ENCODE measurements at places on chromosomes 1 and 21.

- no peak for DNase-seq
Observed at GRCh38 chr1:19514391-19514831, 29.1 kb upstream of the CAPZB start.

DNA sequence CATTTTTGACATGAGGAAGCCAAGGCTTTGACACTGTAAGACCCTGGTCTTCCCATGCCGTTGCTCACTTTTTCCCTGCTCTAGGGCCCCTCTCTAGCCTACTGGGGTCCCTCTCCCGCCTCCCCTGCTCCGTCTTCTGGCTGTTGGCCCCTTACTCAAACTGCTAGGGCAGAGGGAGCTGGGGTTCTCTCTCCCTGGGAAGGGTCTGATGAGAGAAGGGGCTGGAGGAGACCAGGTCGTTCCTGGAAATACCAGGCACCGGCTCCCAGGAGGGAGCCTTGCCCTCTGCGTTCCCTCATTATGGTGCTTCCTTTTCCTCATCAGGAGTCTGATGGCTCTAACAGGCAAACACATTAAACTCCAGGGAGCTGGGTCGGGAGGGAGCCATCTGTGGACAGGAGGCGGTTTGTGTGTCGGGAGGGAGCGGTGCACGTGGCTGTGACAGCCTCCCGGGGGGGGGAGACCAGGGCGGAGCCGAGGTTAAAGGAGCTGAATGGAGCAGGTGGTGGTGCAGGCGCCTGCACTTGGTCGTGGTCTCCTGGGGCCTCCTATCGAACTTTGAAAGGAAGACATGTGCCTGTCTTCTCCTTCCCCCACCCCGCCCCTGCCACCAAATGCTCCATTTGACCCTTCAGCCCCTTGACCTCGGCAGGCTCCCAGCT is 35.4 kb upstream of the LHX4 start:
- no peak for DNase-seq

DNA sequence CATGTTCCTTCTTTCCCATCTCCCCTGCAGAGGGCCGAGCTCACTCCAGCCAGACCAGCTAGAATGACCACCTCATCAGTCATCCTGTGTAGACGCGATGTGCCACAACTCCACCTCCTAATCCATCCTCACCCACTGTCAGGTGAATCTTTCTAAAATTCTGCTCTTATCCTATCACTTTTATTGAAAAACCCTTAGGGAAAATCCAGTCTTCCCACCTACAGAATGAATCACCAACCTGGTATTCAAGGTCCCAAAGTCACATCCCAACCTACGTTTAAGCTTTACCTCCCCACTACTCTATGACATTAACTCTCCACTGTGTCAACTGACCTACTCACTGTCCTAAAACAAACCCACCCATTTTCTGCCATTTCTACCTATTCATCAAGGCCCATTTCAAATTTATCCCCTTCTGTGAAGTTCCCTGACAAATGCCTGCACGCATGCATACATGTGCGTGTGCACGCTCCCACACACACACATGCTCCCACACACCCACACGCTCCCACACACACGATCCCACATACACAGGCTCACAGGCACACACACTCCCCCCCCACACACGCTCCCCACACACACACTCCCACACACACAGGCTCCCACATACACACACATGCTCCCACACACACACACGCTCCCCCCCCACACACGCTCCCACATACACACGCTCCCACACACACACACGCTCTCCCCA is 27.7 kb downstream of the HSF2BP start:
- no peak for DNase-seq

GRCh38 chr1:116921301-116921885 is 11.7 kb downstream of the PTGFRN start:
- DNase-seq = no peak

- no peak for DNase-seq
Observed at GRCh38 chr1:87760654-87761053, 432.0 kb downstream of the LMO4 start.

DNA sequence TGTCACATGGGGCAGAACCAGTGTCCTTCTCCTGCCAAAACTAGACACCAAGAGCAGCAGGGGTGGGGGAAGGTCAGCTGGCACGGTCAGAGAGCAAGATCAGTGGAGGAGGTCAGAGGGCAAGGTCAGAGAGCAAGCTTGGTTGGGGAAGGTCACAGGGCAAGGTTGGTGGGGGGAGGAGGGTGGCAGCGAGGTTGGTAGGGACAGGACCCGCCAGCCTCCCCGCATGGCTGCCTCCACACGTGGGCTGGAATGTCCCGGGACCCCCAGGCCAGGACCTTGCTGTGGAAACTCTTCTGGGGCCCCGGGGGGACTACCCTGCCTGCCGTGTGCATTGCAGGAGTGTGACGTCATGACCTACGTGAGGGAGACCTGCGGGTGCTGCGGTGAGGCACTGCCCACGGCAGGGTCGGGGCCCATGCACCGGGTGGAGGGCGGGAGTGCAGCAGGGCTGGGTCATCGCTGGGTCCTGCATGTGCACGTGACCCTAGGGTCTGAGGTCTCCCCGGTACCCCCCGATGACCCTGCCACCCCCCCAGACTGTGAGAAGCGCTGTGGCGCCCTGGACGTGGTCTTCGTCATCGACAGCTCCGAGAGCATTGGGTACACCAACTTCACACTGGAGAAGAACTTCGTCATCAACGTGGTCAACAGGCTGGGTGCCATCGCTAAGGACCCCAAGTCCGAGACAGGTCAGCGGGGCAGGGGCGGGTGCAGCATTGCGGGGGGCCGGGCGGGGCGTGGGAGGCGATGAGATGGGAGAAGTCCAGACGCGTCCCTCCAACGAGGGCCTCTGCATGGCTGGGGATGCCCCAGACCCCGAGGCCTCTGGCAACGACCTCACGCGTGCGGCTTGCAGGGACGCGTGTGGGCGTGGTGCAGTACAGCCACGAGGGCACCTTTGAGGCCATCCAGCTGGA is 27.3 kb downstream of the COL6A2 start:
- no peak for DNase-seq

GRCh38 chr1:244137725-244138124 is 86.6 kb downstream of the ZBTB18 start:
- no peak for DNase-seq

DNA sequence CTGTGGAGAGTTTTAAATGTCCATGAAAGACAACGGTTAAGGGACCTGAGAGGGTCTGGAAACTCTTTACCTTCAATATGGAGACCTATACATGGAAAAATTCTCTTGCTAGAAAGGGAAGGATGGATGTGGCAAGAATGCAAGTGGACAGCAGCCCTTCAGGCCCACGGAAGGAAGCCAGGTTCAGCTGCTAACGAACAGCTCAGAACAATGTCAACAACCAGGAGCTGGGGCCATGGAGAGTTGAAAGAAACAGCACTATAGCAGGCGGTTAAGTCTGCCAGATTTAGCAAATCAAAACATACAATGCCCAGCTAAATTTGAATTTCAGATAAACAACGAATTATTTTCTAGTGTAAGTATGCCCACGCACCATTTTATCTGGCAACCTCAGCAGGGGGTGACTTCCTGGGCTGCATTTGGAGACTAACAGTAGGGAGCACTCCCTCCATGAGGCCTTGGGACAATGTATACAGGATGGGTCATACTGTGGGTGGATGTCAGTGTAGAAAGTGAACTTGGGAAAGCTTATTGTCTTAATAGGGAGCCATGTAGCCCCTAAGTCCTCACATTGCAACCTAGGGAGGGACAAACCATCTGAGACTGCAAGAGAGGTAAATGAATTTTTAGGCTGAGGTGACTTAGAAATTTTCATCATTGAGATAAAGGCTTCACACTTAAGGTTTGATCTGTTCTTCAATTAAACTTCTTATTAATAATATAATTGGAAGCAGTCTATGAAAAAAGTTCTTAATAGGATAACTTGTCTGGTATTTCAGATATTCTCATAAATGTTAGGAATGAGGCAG is 7.8 kb upstream of the H3-3A start:
- DNase-seq = no peak

DNA sequence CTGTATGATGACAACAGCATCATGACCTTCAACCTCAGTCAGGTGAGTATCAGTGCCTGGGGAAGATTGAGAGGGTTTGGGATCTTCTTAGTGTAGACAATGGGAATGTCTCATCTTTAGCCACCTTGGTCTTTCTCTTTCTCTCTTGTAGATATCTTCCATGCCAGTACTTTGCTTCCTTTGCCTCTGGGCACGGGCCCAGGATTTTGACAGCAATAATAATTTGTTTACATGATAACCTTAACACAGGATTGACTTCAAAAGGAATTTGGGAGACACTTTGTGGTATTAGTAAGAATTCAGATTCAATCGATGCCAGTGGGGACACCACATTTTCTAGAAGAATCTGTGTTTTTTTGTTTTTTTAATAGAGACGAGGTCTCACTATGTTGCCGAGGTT is 12.1 kb upstream of the PIGV start:
- DNase-seq = no peak

DNA sequence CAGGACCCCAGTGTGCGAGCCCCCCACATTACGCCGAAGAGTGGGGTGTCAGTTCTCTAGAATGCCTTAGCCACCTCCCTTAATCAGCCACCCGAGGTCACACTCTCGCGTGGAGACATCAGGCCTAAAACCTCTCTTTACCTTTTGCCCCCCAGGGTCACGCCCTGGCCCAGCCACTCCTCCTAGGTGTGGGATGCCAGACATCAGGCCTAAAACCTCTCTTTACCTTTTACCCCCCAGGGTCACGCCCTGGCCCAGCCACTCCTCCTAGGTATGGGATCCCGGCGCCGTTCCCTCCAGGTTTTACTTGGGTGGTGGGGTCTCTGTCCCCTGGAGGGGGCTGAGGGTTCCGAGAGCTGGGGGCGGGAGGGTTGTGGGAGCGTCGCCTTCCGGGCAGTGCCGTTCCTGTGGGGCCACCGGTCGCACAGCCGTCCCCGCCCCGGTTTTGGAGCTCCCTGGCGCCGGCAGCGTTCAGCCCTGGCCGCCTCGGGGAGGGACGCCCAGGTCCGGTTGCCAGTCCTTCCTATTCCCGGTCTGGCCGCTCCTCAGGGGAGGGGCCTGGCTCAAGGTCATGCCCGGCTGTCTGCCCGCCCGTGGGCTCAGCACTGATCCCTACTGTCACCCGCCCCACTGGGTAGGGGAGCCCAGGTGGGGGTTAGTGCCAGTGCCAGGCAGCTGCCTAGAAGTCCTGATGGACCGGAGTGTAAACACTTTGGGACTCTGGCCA is 882 bp downstream of the VPS13D start:
- DNase-seq = no peak

DNA sequence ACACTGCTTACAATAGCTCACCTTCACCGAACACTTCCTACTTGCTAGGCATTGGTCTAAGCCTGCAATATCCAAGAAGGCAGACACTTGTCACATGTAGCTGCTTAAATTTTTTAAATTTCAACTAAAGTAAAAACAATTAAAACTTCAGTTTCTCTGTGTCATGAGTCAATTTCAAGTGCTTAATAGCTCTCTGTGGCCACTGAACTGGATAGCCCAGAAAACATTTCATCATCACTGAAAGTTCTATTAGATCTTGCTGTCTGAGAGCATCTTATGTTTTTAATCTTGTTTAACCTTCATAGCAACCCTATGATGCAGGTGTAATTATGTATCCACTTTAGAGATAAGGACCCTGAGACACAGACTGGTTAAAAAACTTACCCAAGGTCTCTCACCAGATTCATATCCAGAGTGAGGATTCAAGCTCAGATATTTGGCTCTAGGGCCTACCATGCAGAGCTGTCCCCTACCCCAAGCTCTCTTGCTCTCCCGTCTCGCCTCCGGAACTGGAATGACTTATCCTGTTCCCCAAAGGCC is 2.6 kb upstream of the FCRL6 start:
- DNase-seq = no peak

GRCh38 chr1:64935551-64936155 is 30.7 kb downstream of the JAK1 start:
- DNase-seq = no peak

DNA sequence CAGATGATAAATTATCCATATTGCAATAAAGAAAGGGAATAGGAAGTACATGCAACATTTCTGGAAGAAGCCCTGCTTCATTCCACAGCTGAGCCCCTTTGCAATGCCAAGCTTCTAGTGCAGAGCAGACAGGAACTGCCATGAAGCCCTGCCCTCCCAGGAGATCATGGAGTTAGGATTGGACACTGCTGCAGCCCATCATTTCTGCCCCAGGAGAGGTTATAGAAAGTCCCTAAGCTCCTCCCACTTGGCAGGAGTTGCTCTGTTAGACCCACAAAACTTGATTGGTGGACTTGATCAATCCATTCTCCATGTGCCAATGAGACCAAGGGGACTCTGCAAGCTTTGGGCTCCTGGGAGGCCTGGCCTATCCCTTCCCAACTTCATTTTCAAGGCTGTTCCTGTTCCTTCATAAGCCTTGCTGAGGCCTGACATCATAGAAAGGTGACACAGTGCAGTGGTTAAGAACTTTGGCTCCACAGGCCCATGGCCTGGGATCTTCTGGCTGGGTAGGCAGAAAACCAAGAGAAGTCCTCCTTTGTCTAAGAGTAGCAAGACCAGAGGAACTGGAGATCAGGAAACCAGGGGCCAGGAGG is 1.3 kb upstream of the LAPTM5 start:
- no peak for DNase-seq

DNA sequence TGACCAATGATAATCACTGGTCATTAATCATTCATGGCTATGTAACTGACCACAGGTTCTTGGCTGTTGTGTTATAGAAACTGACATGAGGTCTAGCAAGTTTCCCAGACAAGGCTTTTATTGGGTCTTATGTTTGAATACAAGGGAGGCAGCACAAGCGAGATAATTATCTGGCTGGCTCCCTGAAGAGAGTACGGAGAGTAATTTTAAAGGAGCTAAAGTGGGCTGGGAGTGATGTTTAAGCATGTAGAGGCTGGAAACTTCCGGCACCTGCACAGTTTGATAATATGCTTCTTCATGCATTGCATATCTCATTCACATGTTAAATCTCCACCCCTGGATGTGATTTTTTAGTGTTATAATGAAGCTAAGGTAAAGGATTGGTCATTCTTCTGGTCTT is 116.2 kb upstream of the KCNK1 start:
- no peak for DNase-seq

GRCh38 chr1:14165371-14165801 is 433.1 kb upstream of the KAZN start:
- no peak for DNase-seq

DNA sequence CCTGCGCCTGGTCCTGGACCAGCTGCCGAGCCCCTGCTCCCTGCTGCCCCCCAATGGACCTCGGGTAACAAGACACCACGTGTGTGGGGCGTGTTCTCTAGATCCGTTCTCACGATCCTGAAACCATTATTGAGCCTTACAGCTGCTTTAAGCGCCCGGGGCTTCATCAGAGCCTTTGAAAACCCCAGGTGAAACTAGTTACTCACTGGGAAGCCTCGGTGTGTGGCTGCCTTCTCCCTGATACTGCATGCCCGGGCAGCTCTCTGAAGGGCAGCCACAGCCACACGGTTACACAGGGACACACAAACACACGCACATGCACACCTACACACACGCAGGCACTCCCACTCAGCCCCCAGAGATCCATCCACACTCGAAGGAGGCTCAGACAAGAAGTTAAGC is 5.3 kb downstream of the HES2 start:
- DNase-seq = no peak

DNA sequence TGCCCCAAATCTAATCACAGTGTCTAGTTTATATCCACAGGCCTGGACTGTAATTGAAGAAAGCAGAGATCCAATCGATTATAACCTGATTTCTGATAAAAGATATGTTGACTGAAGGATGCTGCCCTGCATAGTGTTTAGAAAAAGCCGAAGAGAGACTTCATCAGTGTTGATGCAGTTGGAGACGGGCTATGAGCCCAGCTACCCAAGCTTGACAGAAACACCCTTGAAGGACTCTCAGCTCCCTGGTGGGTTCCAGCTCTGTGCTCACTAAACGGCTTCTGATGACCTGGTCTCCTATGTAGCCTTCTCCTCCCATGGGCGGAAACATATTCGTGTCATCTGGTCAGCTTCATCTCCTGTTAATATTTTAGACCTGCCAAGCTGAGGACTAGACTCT is 10.2 kb downstream of the FAM89A start:
- no peak for DNase-seq

Measured in activated T-cell treated with anti-CD3 and anti-CD28 coated beads for 4 hours (primary cell).